ENCODE measurements at places on chromosomes 12 and 14.

- DNase-seq: peak; percentile 49
These were observed 109.4 kb downstream of the ARF6 start for GRCh38 chr14:50001999-50002925.

DNA sequence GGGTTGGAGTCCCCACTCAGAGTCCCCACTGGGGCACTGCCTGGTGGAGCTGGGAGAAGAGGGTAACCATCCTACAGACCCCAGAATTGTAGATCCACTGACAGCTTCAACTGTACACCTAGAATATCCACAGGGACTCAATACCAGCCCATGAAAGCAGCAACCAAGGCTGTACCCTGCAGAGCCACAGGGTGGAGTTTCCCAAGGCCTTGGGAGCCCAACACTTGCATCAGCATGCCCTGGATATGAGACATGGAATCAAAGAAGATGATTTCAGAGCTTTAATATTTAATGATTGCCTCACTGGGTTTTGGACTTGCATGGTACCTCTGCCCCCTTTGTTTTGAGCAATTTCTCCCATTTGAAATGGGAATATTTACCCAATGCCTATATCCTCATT lies 80.4 kb downstream of the RASSF9 start:
- no peak for DNase-seq

- no peak for DNase-seq
These were observed 5.9 kb downstream of the LRRC9 start for GRCh38 chr14:59925797-59926196.

- DNase-seq: no peak
These were observed 225.2 kb downstream of the KTN1 start for GRCh38 chr14:55805250-55805649.

GRCh38 chr12:89906824-89907223 lies 198.2 kb upstream of the ATP2B1 start:
- no peak for DNase-seq

DNA sequence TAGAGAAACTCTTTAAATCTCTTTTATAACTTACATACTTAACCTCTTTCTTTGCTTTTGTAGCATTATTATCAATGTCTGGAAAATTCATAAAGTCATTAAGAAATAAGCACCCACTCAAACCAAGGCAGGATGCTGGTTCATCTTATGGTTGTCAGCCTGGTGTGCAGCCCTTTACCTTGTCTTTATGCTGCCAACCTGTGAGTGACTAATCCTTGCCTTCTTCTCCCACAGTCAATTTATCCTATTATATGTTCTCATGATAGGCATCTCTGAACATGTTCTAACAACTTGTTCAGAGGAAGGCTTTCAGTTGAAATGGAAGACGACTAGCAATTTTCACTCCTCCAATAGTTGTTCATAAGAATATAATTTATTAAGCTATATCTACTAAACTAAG lies 186.9 kb upstream of the CAND1 start:
- no peak for DNase-seq

GRCh38 chr12:89706986-89707702 lies 1.5 kb downstream of the ATP2B1 start:
- DNase-seq: no peak

GRCh38 chr12:128698301-128698972 lies 125.3 kb downstream of the SLC15A4 start:
- DNase-seq: no peak

GRCh38 chr14:63273129-63273528 lies 45.6 kb downstream of the GPHB5 start:
- no peak for DNase-seq

DNA sequence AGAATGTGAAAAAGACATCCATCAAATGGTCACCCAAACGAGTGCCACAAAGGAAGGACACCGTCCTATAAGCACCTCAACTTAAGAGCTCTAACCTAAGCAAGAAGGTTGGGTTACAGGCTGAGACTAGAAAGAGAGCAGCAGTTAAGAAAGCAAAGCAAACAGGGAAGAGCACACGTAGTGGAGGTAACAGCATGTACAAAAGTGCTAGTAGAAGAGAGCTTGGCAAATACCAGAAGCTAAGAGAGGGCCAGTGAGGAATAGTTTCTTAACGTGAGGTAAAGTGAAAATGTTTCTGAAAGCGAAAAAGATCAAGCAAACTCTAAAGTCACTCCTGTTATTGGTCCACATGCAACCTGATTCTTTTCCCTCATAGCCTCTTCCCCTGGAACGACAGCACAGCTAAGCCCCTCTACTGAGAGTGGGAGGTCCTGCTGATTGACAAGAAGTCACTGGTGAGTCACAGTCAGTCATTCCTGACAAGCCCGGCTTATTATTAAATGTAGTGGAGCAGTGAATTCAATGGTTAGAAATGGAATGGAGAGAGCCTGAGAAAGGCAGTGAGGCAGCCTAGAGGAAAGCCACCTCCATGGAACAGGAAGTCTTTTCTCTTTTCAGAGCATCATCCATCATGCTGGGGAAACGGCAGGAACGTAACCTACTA lies 204.4 kb downstream of the SLC25A21 start:
- DNase-seq: no peak

DNA sequence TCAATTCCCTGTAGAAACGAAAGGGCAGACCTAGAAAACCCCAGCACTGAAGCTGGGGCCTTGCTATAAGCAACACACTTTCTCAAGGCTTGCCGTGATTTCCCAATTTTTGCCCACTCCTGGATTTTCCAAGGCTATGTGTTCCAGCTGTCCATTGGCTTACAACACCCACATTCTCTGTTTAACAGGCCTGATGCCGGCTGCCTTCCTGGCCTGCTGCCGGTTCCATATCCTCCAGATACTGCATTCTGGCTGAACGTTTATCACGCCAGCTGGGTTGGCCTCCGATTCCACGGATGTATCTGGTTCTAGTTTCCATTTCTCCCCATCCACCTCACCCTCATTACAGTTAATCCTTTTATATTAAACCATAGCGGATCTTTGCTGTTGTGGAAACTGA lies 2.0 kb upstream of the PCNX1 start:
- DNase-seq: no peak

- DNase-seq: no peak
These were observed 61.4 kb upstream of the PLEKHA5 start for GRCh38 chr12:19068137-19068536.

GRCh38 chr14:22533057-22533704 lies 55.8 kb downstream of the DAD1 start:
- no peak for DNase-seq

DNA sequence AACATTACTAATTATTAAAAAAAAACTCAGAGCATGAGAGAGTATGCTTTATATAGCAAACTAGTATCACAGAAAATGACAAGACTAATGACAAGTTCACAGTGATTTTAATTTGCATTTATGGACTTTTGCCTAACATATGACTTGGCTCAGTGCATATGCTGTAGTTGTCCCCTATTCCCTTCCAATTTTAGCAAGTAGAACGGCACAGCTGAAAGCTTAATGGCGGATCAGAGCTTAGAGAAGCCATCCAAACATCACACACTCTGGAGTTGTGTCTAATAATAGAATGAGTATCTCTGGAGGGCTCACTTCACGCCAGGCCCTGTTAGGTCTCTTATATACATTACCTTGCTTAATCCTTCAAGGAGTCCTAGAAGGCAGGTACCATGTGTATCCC lies 13.3 kb downstream of the CNIH1 start:
- no peak for DNase-seq

GRCh38 chr12:48819986-48820725 lies 1.9 kb downstream of the CACNB3 start:
- no peak for DNase-seq

DNA sequence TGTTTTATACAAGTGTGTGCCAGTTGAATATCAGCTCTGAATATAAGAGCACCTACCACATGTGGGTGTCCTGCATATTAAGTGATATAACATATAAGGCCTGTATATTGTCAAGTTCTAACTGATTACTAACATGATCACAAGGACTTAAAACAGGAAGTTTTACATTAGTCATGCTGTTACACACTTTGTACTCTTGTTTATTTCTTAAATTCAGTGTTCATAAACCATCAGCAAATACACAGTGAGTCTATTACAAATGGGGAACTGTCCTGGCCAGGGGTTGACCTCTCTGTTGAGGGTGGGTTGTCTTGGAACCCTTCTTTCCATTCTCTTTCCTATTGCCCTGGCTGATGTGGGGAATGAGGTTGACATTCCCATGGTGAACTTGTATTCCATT lies 19.1 kb downstream of the HELB start:
- DNase-seq: no peak

GRCh38 chr14:21068521-21069387 lies 1.4 kb upstream of the ARHGEF40 start:
- DNase-seq: peak; percentile 47

- no peak for DNase-seq
These were observed 325.0 kb downstream of the CCER1 start for GRCh38 chr12:90630006-90630405.

DNA sequence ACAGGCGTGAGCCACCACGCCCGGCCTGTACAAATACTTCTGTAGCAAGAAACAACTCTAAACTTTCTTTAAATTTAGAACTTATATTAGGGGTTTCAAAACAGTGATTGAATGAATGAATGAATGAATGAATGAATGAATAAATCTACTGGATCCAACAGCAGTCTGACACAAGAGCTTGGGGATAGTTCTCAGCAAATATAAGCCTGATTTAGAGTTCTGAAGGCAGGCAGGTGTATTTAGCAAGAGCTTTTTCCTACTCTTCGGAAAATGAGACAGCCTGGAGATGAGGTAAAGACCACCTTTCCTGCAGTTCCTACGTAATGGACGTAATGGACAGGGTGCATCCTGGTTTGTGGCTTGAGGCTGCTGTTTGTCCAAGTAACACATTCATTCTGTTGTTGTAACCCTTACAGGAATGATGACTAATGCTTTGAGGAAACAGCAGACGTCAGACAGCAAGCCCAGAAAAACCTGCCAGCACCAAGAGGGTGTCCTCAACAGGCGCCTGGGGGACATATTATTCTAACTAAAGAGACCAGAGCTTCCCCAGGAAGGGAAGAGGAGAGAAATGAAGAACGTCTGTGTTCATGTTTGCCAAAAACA lies 277.4 kb upstream of the SOX5 start:
- DNase-seq: no peak

DNA sequence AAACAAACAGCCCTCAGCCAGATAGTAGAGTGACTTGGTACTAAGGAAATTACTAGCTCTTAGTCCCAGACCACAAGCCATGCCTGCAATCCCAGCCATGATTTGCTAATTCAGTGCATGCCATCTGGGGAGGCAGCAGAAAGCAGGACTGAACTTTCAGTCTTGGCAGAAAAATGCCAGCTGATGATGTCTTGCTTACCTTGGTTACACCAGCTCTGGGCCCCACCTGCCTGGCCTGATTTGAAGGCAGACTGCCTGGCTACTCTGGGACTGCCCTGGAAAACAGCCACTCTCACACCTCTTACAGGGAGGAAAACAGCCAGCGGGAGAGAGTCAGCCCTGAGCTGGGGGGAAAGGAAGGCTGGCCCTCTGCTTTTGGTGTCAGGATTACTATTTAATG lies 4.6 kb upstream of the UNC119B start:
- DNase-seq: no peak

DNA sequence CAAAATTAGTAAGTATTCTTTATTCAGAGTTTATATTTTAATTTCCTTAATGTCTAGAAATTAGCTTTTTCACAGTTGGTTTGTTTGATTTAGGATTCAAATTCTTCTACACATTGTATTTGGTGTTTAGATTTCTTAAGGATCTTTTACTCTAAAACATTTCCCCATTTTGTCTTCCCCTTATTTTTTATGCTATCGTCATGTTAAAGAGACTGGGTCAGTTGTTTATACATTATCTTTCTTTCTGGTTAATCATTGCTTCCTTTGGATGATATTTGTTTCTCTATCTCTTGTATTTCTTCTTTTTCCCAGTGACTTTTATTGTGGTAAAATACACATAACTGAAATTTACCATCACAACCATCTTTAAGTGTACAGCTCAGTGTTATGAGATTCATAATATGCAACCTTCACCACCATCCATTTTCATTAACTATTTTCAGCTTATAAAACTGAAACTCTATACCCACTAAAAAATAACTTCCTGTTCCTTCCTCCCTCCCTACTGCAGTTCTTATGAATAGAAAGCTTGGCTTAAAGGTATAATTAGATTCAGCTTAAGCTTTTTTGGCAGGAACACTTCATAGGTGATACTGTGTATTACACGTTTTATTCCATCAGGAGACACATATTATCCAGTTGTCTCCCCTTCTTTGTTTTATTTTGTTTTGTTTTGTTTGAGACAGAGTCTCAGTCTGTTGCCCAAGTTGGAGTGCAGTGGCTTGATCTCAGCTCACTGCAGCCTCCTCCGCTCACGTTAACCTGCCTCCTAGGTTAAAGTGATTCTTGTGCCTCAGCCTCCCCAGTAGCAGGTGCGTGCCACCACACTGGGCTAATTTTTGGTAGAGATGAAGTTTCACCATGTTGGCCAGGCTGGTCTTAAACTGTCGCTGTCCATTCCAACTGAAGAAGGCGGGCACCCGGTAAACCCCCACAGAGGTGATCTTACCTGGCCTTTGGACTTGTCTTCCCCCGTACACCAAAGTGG lies 45.0 kb downstream of the NOPCHAP1 start:
- DNase-seq: no peak

- DNase-seq: no peak
These were observed 8.3 kb upstream of the CAPRIN2 start for GRCh38 chr12:30763053-30763452.

DNA sequence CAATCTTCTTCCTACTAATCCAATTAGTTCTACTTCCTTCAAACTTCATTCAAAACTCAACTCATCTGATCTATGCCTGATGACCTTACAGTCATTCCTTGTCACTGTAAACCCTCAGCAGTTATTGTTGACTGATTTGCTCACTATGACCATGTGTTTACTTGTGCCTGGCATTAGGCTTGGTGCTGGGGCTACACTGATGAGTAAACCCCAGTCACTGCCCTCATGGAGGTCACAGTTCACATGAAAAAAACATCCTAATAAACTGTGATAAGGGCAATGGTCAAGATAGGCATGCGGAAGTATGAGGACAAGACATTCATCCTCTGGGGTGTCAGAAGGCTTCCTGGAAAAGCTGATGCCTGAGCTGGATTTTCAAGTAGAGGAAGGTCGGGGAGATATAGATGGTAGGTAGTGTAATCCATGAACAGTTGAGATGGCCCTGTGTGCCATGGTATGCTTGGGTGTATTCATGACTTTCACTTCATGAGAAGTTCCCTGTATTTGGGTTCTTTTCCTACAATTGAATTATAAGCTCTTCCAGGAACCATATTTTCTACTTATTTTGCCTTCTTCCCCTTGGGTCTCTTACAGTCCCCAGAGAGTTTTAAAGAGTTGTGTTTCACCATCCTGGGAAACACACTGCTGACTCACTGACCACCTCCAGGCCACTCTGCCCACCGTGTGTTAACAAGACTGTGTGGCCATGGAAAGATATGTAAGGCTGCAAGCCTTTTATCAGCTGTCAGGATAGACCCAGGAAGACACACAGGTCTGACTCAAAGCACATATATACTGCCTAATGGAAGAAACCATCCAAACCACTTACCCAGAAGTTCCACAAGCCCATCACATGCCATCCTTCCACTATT lies 38.7 kb upstream of the DUSP6 start:
- DNase-seq: no peak

GRCh38 chr14:55897031-55897430 lies 221.2 kb upstream of the PELI2 start:
- no peak for DNase-seq
